Skeletal muscle tissue (tissue), 5 donors: ENCODE measurements at places on chromosomes 5 and 9. TPM values are rescaled to one million over a fixed set of nuclear protein-coding genes. Genes with fewer than 3 reads are reported as not detected.

POMT1 gene
- total RNA-seq: 18.8 TPM

PSAT1 gene
- total RNA-seq: 10.4 TPM

PAEP gene
- not detected for total RNA-seq

ENTREP1 gene
- total RNA-seq: 15.1 TPM

CD180 gene
- total RNA-seq: 1.0 TPM

ZNF462 gene
- 28.7 TPM for total RNA-seq

CMYA5 gene
- total RNA-seq: 93.9 TPM

DDX41 gene
- total RNA-seq: 33.9 TPM

GDNF gene
- 0.52 TPM for total RNA-seq

STARD4 gene
- 9.9 TPM for total RNA-seq

MARCOL gene
- not detected for total RNA-seq

GGTA1 gene
- total RNA-seq: 6.3 TPM

FAT2 gene
- under 0.01 TPM for total RNA-seq

SOWAHA gene
- total RNA-seq: under 0.01 TPM

MLANA gene
- not detected for total RNA-seq

VLDLR gene
- total RNA-seq: 18.3 TPM

SOHLH1 gene
- total RNA-seq: under 0.01 TPM

FOXD4L6 gene
- not detected for total RNA-seq

INSL6 gene
- not detected for total RNA-seq

CDH18 gene
- 12.0 TPM for total RNA-seq

SPEF2 gene
- 3.7 TPM for total RNA-seq

CDHR2 gene
- total RNA-seq: not detected

PCDHB12 gene
- 1.6 TPM for total RNA-seq

UQCRQ gene
- 135 TPM for total RNA-seq

GDA gene
- total RNA-seq: 0.52 TPM

CYFIP2 gene
- total RNA-seq: 7.8 TPM

IDNK gene
- 3.1 TPM for total RNA-seq

PCYOX1L gene
- 3.7 TPM for total RNA-seq

PCDHA1 gene
- not detected for total RNA-seq

DAPK1 gene
- 18.8 TPM for total RNA-seq

PCDH1 gene
- 20.9 TPM for total RNA-seq

HAVCR2 gene
- total RNA-seq: 6.3 TPM
